ENCODE measurements at places on chromosomes 1 and 21.

- no peak for DNase-seq
These were observed 102.9 kb downstream of the FASLG start for GRCh38 chr1:172761581-172762486.

DNA sequence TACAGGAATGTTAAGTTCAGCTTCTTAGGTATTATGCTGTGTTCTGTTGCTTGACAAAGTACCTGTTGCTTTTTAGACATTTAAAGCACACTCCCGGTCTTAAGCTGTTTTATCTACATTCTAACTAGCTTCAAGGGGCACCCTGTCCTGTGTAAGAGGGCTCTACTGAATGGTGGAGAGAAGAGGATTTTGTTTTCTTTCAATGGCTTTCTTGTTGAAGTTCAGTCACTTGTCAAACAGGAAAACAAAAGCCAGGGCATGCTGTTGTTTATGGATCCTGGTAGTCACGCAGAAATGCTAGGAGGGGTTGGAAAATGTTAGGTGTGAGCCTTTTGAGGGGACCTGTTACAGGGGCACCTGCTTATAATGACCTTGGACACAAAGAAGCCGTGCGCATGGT, 30.7 kb downstream of the PGM1 start:
- DNase-seq, result no peak

DNA sequence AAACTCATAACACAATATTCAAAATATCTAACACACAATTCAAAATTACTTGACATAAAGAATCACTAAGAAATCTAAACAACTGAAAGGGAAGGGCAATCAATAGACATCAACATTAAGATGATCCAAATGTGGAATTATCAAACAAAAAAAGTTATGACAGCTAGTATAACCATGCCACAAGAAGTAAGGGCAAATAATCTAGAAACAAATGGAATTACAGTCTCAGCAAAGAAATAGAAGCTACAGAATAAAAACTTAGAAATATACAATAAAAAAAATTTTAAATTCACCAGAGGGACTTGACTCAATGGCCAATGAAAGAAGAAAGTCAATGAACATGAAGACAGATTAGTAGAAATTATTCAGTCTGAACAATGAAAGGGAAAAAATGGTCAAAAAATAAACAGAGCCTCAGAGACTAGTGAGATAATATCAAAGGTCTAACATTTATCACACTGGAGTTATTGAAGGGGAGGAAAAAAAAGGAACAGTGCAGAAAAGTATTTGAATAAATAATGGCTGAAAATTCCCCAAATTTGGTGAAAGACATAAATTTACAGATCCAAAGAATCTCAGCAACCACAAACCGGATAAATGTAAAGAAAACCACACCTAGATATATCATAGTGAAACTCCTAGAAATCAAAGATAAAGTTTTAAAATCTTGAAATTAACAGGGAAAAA, 41.8 kb downstream of the BARHL2 start:
- no peak for DNase-seq

GRCh38 chr1:28855046-28855445, 43.1 kb downstream of the OPRD1 start:
- no peak for DNase-seq

DNA sequence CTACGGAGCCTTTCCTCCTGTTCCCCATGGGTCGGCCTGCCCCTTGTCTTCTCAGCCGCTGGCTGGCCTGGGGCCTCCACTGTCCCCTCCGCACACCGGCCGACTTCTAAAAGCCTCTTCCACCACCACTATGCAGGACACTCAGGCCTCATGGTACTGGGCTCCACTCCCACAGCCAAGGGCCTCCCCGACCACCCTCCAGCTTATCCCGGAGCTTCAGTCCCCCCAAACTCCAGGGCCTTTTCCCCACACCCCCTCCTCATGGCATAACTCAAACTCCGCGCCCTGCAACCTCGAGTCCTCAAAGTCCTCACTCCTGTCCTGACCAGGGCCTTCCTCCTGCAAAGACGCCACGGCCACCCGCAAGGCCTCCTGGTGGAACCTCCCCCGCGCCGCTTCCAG, 2.0 kb downstream of the LRRC41 start:
- no peak for DNase-seq

GRCh38 chr21:31750843-31751242, 18.9 kb upstream of the SCAF4 start:
- no peak for DNase-seq

- DNase-seq, result no peak
These were observed 31.7 kb upstream of the HEATR1 start for GRCh38 chr1:236636017-236636416.

- no peak for DNase-seq
These were observed 29.7 kb downstream of the COA6 start for GRCh38 chr1:234402939-234403338.

All from COR-L47 (cell line).